Stimulated activated CD4-positive, alpha-beta T cell treated with anti-CD3 and anti-CD28 coated beads, Interleukin-1b, Interleukin-23, amount 100 ng/mL, for 1 hour (primary cell): ENCODE measurements at places on chromosomes 5 and 9.

DNA sequence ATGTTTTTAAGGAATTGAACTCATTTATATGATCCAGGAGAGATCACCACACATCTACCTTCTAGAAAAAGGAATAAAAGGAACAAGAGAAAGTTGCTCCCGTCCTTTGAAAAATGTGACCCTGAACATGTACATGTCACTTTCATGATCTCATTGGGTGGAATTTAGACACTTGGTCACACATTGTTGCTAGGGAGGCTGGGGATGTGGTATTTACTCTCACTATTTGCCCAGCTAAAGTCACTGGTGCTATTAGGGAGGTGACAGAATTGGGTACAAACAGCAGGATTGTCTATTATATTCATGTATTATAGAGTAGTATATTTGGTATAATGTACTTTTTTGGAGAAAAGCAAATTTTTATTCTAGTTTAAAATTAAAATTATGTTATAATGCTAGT lies 2.1 kb upstream of the CDH10 start:
- no peak for DNase-seq

DNA sequence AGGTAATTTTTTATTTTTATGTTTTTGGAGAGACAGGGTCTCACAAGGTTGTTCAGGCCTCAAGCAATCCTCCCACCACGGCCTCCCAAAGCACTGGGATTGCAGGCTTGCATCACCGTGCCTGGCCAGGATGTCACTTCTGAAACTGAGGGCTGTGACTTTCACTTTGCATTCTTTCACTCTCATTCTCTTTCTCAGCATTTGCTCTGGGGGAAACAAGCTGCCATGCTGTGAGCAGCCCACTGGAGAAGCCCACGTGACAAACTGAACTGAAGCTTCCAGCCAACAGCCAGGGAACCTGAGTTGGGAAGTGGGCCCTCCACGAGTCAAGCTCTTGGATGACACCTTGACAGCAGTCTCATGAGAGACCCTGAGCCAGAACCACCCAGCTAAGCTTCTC lies 109.4 kb downstream of the C5orf15 start:
- no peak for DNase-seq

DNA sequence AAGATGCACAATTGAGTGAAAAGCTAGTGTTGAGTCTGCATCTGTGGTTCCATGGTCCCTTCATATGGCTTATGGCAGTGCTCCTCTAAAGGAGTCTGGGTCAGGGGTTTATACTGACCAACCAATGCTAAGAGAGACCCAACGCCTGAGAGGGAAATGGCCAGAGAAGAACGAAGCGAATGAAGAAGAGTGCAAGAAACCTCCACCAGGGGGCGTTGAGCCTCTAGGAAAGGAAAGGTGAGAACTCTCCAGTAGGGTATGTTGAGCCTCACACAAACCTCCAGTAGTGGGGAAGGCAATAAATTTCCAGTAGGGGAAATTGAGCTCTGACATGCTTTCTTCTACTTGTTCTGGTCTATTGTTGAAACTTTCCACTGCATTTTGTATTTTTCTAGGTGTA lies 470.6 kb downstream of the PRDM9 start:
- DNase-seq, result no peak

GRCh38 chr9:119768266-119768665 lies 399.0 kb upstream of the BRINP1 start:
- no peak for DNase-seq

- DNase-seq, result no peak
Observed at GRCh38 chr9:133970581-133971058, 21.5 kb downstream of the VAV2 start.

GRCh38 chr9:124733964-124734740 lies 37.0 kb downstream of the NR6A1 start:
- no peak for DNase-seq

DNA sequence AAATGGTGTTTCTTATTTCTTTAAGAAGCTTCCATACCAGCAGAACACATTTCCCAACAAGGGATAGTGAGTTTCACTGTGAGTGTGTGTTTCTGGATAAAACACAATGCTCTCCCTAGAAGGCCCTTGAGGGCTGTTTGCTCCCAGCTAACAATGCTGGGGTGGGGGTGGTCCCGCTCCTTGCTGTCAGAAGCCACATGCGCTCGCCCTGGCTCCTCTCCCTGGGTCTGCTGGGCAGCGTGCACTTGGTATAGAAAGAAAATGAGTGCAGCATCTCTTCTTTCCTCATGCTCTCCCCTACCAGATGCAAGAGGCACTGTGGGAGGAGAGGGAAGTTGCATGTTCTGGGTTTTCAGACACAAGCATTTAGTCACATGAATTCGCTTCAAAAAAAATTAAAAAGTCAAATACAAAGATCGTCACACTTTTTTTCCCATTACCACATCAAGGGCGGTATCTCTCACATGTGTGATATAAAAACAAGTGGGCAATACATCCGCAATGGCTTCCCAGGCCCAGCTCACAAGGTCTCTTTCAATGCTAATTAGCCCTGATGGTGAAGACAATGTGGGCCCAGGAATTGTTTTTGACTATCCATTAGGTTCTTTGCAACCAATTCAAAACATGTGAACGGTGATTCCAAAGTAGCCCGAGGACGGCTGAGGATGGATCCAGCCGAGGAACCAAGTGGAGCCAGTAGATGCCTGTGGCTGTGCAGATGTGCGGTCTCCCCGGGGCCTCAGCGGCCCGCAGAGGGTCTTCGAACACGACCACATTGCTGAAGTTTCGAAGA lies 603.6 kb downstream of the IRX1 start:
- DNase-seq, result no peak

- no peak for DNase-seq
Observed at GRCh38 chr9:70228611-70229010, 30.2 kb upstream of the SMC5 start.

- no peak for DNase-seq
Observed at GRCh38 chr9:38440516-38440915, 16.3 kb upstream of the IGFBPL1 start.

DNA sequence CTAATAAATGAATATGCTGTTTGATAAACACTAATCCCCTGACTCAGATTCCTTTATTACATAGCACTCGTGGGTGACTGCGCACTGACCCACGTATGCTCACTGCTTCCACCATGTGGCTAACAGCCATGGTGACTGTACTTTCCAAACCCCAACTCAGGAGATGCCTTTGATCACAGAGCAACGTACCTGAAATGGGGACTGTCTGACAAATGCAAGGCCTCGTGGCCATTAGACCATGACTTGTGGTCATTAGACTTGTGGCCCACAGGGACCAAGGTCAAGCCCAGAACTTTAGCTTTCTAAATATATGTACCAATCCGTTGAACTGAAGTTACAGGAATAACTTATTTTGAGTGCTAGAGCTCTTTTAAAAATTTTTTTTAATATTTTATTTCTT lies 46.6 kb downstream of the CYFIP2 start:
- DNase-seq, result no peak

DNA sequence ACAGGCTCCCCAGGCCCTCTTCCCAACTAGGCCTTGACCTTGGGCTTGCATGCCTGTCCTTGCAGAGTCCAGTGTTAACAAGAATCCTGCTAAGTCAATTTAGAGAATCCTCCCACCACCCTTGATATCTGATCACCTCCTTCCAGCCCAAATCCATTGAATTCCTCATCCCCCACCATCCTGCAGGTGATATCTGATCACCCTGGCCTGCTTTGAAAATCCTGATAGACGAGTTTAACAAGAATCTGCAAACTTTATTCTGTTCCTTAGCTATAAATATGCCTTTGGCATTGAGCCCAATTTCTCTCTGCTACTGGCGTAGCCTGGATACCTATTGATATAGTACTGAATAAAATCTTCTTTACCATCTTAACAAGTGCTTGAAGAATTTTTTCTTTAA lies 125.5 kb downstream of the DIRAS2 start:
- DNase-seq, result no peak

- no peak for DNase-seq
Observed at GRCh38 chr9:1522219-1522767, 472.1 kb downstream of the DMRT2 start.

DNA sequence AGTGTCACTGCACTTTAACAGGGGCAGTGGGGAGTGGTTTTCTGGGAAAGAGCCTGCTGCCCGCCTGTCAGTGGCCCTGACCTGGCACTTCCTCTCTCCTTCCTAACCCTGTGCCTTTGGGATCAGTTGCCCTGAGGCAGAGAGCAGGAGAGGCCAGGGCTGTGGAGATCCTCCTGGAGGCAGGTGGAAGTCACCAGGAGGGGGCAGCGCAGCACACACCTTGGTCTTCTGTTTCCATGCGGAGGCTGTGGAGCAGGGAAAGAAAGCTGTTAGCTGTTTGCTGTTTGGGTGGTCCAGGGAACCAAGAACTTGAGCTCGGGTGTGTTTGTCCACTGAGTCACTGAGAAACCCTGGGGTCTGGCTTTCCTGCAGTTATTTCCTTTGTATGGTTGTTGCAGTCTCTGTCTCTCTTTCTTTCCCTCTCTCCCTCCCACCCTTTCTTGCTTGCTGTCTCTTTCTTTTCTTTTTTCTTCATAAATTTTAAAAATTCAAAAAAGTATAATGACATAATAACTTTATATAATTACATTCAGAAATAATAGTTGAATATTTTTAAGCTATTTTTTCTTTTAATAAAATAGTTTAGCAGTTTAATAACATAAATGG lies 28.1 kb downstream of the NTRK2 start:
- no peak for DNase-seq

- DNase-seq, result no peak
Observed at GRCh38 chr9:4994166-4994890, 9.3 kb downstream of the JAK2 start.

- no peak for DNase-seq
Observed at GRCh38 chr9:115353681-115354080, 235.7 kb upstream of the TNC start.

DNA sequence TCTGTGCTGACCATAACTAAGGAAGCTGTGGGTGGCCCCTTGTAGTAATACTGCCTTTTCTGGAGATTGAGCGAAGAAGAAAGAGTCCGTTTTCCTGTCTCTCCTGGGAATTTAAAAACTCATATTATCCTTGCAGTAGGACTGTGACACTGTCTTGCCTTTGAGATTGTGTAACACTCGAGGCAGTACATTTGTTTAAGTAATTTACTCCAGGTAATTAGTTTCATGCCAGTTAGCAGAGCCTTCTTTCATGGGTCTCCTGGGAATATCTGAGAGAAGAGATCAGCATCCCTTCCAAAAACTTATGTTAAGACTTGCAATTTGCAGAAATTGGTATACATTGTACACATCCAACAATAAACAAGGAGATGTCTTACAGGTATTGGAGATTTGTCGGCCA lies 405.6 kb downstream of the DMRT2 start:
- DNase-seq, result no peak

DNA sequence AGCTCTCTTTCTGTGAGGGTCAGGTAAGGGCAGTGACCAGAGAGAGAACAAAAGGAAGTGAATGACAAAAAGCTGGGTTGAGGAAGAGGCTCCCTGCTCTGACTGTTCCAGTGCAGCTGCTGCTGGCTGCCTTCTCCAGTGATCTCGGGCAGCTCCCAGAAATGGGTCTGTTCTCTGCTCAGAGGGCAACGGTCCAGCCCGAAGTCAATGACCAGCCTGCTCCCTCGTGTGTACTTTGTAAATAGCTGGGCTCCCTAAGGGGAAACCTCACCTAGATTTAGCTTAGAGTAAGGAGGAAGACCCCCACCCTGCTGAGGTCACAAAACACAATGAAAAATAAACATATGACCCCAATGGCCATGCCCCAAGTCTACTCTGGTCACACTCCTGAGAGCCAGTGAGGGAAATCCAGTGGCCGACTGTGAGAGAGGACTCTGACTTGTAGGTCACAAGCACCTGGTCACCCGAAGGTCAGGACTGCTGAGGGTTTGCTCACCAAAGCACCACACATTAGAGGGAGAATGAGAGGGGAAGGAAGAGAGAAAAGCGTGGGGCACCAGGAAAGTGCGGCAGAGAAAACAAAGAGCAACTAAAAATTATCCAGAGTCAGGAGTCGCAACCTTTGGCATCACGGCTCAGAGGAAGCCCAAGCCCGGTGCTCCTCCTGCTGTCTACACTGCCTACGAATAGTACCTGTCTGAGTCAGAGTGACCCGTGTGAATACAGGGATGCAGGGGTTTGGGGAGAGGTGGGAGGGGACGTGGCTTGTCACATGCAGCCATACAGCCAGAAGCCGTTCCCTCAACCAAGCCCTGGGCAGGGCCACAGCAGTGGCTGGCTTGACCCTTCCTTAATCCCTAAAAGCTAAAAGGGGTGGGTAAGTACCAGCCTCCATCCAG lies 19.8 kb downstream of the NIPAL4 start:
- no peak for DNase-seq

- DNase-seq, result no peak
Observed at GRCh38 chr5:143040622-143041021, 270.4 kb downstream of the ARHGAP26 start.

GRCh38 chr5:100634937-100635534 lies 99.9 kb downstream of the FAM174A start:
- DNase-seq, result no peak

GRCh38 chr5:140362875-140363630 lies 3.1 kb downstream of the SLC4A9 start:
- DNase-seq, result peak; percentile 77

- no peak for DNase-seq
Observed at GRCh38 chr9:92094655-92095054, 20.6 kb downstream of the SPTLC1 start.

- DNase-seq, result no peak
Observed at GRCh38 chr5:115549154-115549553, 4.6 kb upstream of the FEM1C start.

DNA sequence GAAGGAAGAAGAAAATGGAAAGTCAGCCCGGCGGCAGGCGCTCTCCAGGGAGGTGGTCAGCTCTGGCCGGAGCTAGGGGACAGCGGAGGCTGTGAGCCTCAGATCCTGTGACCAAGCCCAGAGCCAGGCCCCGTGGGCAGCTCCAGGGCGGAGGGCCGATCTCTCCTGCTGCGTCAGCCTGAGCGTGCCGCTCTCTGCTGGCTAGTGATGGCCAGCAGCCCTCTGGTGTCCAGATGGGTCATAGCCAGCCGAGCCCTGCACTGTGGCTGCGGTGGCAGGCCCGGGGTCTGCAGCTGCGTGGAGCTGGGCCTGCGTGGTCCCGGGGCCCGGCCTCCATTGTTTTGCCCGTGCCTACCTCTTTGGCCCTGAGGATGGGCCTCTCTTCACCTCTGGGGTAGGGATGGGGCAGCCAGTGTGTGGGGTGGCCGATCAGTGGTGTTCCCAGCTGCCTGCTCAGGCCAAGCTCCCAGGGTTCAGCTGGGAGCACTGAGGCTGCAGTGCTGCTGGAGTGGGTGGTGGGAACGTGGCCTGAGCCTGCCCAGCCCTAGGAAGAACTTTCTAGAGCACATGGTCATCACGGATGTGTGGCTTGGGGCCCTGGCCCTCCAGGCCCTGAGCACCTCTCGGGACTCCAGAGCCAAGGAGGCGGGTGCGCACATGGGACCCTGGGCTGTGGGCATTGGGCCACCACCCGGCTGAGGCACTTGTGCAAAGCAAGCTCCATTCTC lies 17.1 kb upstream of the NRARP start:
- no peak for DNase-seq

GRCh38 chr5:111225926-111226325 lies 1.7 kb downstream of the CAMK4 start:
- no peak for DNase-seq

- DNase-seq, result no peak
Observed at GRCh38 chr5:45162974-45163373, 354.2 kb downstream of the MRPS30 start.

GRCh38 chr9:72478966-72479365 lies 42.4 kb upstream of the TMC1 start:
- DNase-seq, result no peak

GRCh38 chr9:134935056-134935640 lies 17.4 kb upstream of the FCN1 start:
- no peak for DNase-seq

GRCh38 chr9:127779136-127779981 lies 893 bp upstream of the SH2D3C start:
- DNase-seq, result no peak

GRCh38 chr5:172820046-172820767 lies 13.8 kb upstream of the ERGIC1 start:
- DNase-seq, result no peak
